ENCODE measurements at places on chromosomes 11 and 22. TPM values are rescaled to one million over a fixed set of nuclear protein-coding genes. Genes with fewer than 3 reads are reported as not detected.

The OVOL1 gene
- not detected for polyA plus RNA-seq

The NDUFS3 gene
- 114 TPM for polyA plus RNA-seq

The SVIP gene
- 6.8 TPM for polyA plus RNA-seq

The MMP7 gene
- not detected for polyA plus RNA-seq

The OR5M3 gene
- polyA plus RNA-seq, result not detected

The PANX2 gene
- 1.3 TPM for polyA plus RNA-seq

The CDCA5 gene
- 14.9 TPM for polyA plus RNA-seq

The EXPH5 gene
- 0.04 TPM for polyA plus RNA-seq

The ZNHIT2 gene
- polyA plus RNA-seq, result 5.9 TPM

The SCN2B gene
- polyA plus RNA-seq, result 0.05 TPM

The SLCO2B1 gene
- polyA plus RNA-seq, result not detected

The LRRN4CL gene
- 1.1 TPM for polyA plus RNA-seq

The SHANK2 gene
- polyA plus RNA-seq, result 2.2 TPM

The NNMT gene
- 79.7 TPM for polyA plus RNA-seq

The ELMOD1 gene
- polyA plus RNA-seq, result 0.22 TPM

The GUCY1A2 gene
- 0.03 TPM for polyA plus RNA-seq

The CHEK2 gene
- polyA plus RNA-seq, result 11.6 TPM

The OR8G5 gene
- polyA plus RNA-seq, result not detected

The PTPN5 gene
- not detected for polyA plus RNA-seq

The TENM4 gene
- 7.6 TPM for polyA plus RNA-seq

The FIBIN gene
- polyA plus RNA-seq, result 5.3 TPM

The CYB5R2 gene
- 4.5 TPM for polyA plus RNA-seq

The RIMBP3C gene
- polyA plus RNA-seq, result 0.05 TPM

The FOLR2 gene
- polyA plus RNA-seq, result not detected

The ALDH3B1 gene
- 28.5 TPM for polyA plus RNA-seq

The B4GALNT4 gene
- polyA plus RNA-seq, result 45.4 TPM

The NLRP10 gene
- 6.5 TPM for polyA plus RNA-seq

The CWF19L2 gene
- polyA plus RNA-seq, result 1.4 TPM
